ENCODE measurements at places on chromosomes 16 and 17. TPM values are rescaled to one million over a fixed set of nuclear protein-coding genes. Genes with fewer than 3 reads are reported as not detected.

GRCh38 chr16:25005445-25006306 lies 9.5 kb downstream of the ARHGAP17 start:
- H3K4me1 ChIP-seq, result peaks cover 18% of the 10 kb centered on the region
- H3K27me3 ChIP-seq, result no peaks in the 10 kb centered on the region
- H3K4me3 ChIP-seq, result no peak overlapping the region
- DNase-seq, result no peak
- no peaks in the 10 kb centered on the region for H3K36me3 ChIP-seq

Gene ABCC12
- 0.07 TPM for total RNA-seq

- DNase-seq, result no peak
- H3K4me3 ChIP-seq, result no peak overlapping the region
- no peak overlapping the region for H3K27ac ChIP-seq
- no peaks in the 10 kb centered on the region for H3K27me3 ChIP-seq
- H3K36me3 ChIP-seq, result no peaks in the 10 kb centered on the region
Observed at GRCh38 chr17:2343421-2343820, 6.1 kb downstream of the SGSM2 start.

DNA sequence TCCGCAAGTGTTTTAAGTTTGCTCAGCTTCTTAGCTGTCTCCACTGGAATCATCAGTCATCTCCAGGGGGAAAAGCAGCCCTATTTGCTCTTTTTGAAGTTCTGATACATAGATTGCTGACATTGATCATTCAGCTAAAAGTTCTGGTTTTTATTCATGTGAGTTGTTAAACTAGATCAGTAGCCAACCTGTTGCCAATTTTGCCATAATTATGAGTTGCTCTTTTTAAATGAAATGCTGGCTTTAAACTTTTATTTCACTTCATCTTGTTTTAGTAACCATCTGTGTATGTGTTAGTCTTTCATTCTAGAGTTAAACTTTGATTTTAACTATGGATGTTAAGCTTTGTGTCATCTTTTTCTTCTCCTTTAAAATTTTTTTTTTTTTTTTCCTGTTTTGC lies 12.5 kb downstream of the UTP18 start:
- DNase-seq, result no peak
- peaks cover 11% of the 10 kb centered on the region for H3K36me3 ChIP-seq
- H3K27me3 ChIP-seq, result no peaks in the 10 kb centered on the region

DNA sequence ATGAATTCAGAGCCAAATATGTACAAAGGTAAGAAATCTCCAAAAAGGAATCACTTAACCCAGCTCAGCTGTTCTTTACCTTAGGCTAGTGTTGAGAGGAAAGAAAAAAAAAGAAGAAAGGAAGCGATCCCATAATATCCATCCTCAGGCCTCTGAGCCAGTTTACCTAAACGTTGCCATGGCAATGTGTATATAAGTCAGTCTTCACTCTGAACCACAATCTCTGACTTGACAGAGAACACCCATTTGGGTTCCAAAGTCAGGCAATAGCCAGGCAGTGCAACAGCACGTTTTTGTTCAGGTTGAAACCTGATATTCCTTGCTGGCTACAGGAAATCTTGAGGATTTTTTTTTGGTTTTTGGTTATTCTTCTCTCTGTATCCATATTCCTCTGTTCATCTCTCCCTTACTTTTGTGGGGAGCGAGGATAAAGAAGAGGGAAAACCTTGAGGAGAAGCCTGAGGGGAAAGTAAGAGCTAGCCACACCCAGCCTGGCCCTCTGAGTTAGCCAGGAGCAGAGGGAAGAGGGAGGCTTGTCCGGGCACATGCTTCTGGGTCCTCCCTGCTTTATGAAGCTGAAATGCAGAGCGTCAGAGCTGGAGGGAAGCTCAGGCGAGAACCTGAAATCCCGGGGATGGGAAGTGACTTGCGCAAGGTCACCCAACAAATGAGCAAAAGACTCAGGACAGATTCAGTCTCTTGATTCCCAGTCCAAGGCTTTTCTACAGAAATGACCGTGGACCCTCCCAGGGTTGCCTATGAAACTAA lies 152.7 kb downstream of the SOX9 start:
- no peak overlapping the region for H3K27ac ChIP-seq
- H3K36me3 ChIP-seq, result peaks cover 2% of the 10 kb centered on the region
- no peak overlapping the region for H3K4me3 ChIP-seq
- H3K27me3 ChIP-seq, result no peaks in the 10 kb centered on the region
- DNase-seq, result no peak

DNA sequence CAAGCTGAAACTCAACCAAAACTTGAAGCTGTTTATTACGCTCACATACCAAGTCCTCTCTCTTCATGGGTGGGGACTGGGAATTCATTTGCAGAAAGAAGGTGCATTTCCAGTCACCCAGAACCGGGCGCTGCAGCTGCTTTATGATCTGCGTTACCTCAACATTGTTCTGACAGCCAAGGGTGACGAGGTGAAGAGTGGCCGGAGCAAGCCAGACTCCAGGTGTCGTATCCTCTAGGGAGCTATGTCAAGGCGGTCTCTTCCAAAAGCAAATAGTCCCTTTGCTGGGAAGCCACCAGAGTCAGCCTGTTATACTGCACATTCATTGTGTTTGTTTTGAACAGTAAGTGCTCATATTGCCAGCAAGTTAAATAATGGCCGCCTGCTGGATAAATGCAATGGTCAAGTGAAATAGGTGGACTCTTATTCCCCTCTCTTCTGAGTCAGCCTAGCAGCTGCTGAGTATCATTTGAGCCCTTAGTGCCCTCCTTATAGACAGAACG lies 12.7 kb downstream of the COG1 start:
- H3K27ac ChIP-seq, result no peak overlapping the region
- no peak for DNase-seq
- H3K4me3 ChIP-seq, result no peak overlapping the region
- no peaks in the 10 kb centered on the region for H3K27me3 ChIP-seq
- H3K4me1 ChIP-seq, result peaks cover 6% of the 10 kb centered on the region

Gene CDRT4
- total RNA-seq, result 2.4 TPM

- H3K36me3 ChIP-seq, result no peaks in the 10 kb centered on the region
- H3K4me3 ChIP-seq, result no peak overlapping the region
- H3K27ac ChIP-seq, result no peak overlapping the region
- peaks cover 33% of the 10 kb centered on the region for H3K27me3 ChIP-seq
- no peak for DNase-seq
Observed at GRCh38 chr16:24896439-24896838, 50.7 kb downstream of the SLC5A11 start.

Gene MAP2K4
- 51.8 TPM for total RNA-seq

DNA sequence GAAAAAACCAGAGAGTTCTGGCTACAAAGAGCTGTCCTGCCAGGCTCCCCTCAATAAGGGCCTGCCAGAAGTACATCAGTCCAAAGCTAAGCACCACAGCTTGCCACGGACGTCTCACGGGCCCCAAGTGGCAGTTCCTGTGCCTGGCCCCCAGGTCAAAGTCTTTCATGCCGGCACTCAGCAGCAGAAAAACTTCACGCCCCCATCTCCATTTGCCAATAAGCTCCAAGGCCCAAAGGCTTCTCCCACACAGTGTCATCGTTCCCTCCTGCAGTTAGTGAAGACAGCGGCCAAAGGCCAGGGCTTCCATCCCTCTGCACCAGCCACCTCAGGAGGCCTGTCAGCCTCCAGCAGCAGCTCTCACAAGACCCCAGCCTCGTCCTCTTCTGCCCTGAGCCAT lies 27.4 kb downstream of the UBN1 start:
- no peak for DNase-seq
- no peak overlapping the region for H3K4me3 ChIP-seq
- peaks cover 7% of the 10 kb centered on the region for H3K36me3 ChIP-seq
- H3K27me3 ChIP-seq, result no peaks in the 10 kb centered on the region
- no peak overlapping the region for H3K27ac ChIP-seq

DNA sequence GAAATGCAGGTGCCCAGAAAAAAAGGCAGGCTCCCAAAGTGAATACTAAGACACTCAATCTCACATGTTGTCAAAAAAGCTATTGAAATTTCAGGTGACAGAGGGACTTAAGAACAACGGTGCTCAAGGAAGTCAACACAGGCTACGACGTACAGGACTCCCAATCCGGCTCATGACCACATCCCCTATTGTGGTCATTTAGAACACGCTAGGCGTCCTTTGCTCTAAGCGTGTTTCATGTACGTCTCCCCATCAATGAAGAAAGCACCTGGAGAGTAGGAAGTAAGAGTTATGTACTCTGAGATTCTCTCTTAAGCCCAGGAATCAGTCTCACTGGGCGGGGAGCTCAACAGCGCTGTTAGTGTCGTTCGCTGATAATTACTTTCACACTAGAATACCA lies 94.1 kb downstream of the MRM3 start:
- peaks cover 12% of the 10 kb centered on the region for H3K36me3 ChIP-seq
- H3K27ac ChIP-seq, result no peak overlapping the region
- H3K27me3 ChIP-seq, result no peaks in the 10 kb centered on the region
- H3K4me3 ChIP-seq, result no peak overlapping the region

DNA sequence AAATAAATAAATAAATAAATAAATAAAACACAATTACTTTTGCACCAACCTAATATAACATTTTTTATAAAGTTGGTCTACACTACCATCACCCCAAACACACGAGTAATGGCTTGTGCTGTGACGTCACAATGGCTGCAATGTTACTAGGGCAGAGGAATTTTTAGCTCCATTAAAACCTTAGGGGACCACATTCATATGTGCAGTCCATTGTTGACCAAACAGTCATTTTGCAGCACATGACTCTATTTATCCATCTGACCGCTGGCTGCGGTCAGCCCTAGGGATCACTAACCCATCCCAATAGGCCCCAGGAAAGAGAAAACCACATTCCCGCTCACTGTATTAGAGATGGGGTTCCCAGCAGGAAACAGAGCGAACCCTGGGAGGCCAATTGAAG lies 9.6 kb downstream of the CDH5 start:
- H3K4me1 ChIP-seq, result peaks cover 13% of the 10 kb centered on the region
- H3K27me3 ChIP-seq, result no peaks in the 10 kb centered on the region
- no peak overlapping the region for H3K4me3 ChIP-seq

GRCh38 chr16:56068816-56069215 lies 122.5 kb upstream of the GNAO1 start:
- no peak overlapping the region for H3K27ac ChIP-seq
- no peaks in the 10 kb centered on the region for H3K36me3 ChIP-seq
- no peak overlapping the region for H3K4me3 ChIP-seq
- H3K27me3 ChIP-seq, result peaks cover 3% of the 10 kb centered on the region
- DNase-seq, result no peak
- H3K4me1 ChIP-seq, result no peaks in the 10 kb centered on the region

DNA sequence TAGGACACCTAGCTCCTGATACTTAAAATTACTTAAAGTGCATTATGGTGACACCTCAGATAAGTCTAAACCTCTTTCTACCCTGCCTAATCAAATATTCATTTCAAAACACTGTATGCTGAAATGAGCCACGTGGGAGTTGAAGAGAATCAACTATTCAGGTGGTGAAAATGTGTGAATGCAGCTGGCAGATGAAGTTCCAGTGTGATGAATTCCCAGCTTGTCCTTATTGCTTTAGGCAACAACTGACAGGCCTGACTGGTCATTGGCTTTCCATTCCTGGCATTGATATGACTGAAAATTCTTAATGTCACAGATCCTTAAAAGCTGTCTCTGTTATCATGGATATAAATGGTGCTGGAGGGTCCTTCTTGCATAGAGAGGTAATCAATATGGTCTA lies 301.9 kb upstream of the TBX2 start:
- H3K27ac ChIP-seq, result peak overlapping the region; percentile 14
- no peaks in the 10 kb centered on the region for H3K27me3 ChIP-seq
- H3K36me3 ChIP-seq, result peaks cover 5% of the 10 kb centered on the region
- H3K4me1 ChIP-seq, result peaks cover 5% of the 10 kb centered on the region
- DNase-seq, result no peak

Gene SYNGR3
- total RNA-seq, result 2.2 TPM

GRCh38 chr17:28957277-28957991 lies 6.1 kb upstream of the PHF12 start:
- DNase-seq, result no peak
- no peak overlapping the region for H3K27ac ChIP-seq
- H3K4me3 ChIP-seq, result no peak overlapping the region
- H3K4me1 ChIP-seq, result no peaks in the 10 kb centered on the region
- no peaks in the 10 kb centered on the region for H3K36me3 ChIP-seq

- H3K27ac ChIP-seq, result peak overlapping the region; percentile 67
- H3K4me3 ChIP-seq, result no peak overlapping the region
Observed at GRCh38 chr16:4813251-4814003, 11.0 kb upstream of the ROGDI start.

GRCh38 chr17:78828470-78829185 lies 12.0 kb downstream of the USP36 start:
- no peaks in the 10 kb centered on the region for H3K27me3 ChIP-seq
- H3K4me1 ChIP-seq, result peaks cover 5% of the 10 kb centered on the region
- no peak for DNase-seq
- H3K4me3 ChIP-seq, result no peak overlapping the region

Gene HSD3B7
- total RNA-seq, result 2.3 TPM

DNA sequence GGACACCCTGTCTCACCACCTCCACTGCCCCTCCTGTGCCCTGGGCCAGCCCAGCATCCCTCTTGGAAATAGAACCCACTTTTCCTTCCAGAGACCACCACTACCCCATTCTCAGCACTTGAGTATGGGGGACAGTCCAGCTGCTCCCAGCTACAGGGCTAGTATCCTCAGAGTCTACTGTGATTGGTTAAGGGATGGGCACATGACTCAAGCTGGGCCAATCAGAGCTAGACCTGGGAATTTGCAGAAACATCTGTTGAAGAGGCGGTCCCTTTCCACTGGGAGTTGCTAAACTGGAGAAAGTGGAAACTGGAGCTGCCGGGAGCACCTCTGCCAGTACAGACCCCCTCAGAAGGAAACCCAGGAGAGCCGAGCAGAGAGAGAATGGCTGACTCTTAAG lies 156.6 kb downstream of the GSG1L start:
- no peak overlapping the region for H3K4me3 ChIP-seq
- H3K27ac ChIP-seq, result no peak overlapping the region
- H3K27me3 ChIP-seq, result peaks cover 28% of the 10 kb centered on the region
- H3K36me3 ChIP-seq, result no peaks in the 10 kb centered on the region
- DNase-seq, result no peak
- H3K4me1 ChIP-seq, result no peaks in the 10 kb centered on the region

- no peak overlapping the region for H3K27ac ChIP-seq
- H3K4me1 ChIP-seq, result peaks cover 10% of the 10 kb centered on the region
- DNase-seq, result no peak
Observed at GRCh38 chr16:88553739-88554138, 16.5 kb upstream of the ZC3H18 start.

- H3K27ac ChIP-seq, result no peak overlapping the region
- H3K36me3 ChIP-seq, result peaks cover 27% of the 10 kb centered on the region
- H3K4me3 ChIP-seq, result no peak overlapping the region
- DNase-seq, result no peak
- no peaks in the 10 kb centered on the region for H3K27me3 ChIP-seq
- no peaks in the 10 kb centered on the region for H3K4me1 ChIP-seq
Observed at GRCh38 chr17:37164057-37164456, 211.7 kb upstream of the C17orf78 start.

GRCh38 chr16:65828296-65828695 lies 538.2 kb upstream of the CDH5 start:
- no peaks in the 10 kb centered on the region for H3K27me3 ChIP-seq
- peaks cover 11% of the 10 kb centered on the region for H3K4me1 ChIP-seq
- no peak overlapping the region for H3K27ac ChIP-seq
- no peak for DNase-seq

Gene ENDOV
- total RNA-seq, result 34.9 TPM

Data from neural crest cell (in vitro differentiated cells).